ENCODE measurements at places on chromosomes 1 and 21.

GRCh38 chr21:33434770-33435360, 31.7 kb downstream of the IFNGR2 start:
- H3K36me3 ChIP-seq, result no peaks in the 10 kb centered on the region
- H3K4me1 ChIP-seq, result no peaks in the 10 kb centered on the region
- H3K27me3 ChIP-seq, result no peaks in the 10 kb centered on the region
- no peak overlapping the region for H3K4me3 ChIP-seq

DNA sequence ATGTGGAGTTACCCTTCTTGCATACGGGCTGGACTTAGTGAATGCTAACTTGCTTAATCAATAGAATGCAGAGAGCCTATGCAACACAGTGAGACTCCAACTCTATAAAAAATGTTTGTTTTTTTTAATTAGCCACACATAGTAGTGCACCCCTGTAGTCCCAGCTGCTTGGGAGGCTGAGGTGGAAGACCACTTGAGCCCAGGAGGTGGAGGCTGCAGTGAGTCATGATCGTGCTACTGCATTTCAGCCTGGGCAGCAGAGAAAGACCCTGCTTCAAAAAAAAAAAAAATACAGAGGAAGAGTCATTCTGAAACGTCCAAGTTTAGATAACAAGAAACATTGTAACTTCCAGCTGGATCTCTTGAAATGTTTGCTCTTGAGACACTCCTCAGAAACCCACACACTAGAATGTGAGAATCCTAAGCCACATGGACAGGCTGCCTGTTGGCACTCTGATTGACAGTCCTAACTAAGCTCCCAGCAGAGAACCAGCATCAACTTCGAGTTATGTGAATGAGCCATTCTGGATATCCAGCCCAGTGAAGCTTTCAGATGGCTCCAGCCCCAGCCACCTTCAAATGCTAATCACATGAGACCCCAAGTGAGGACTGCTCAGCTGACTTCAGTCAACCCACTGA, 20.0 kb upstream of the CAP1 start:
- H3K4me3 ChIP-seq, result no peak overlapping the region
- no peaks in the 10 kb centered on the region for H3K4me1 ChIP-seq
- no peaks in the 10 kb centered on the region for H3K27me3 ChIP-seq
- no peak for DNase-seq
- no peak overlapping the region for H3K27ac ChIP-seq
- no peaks in the 10 kb centered on the region for H3K36me3 ChIP-seq

DNA sequence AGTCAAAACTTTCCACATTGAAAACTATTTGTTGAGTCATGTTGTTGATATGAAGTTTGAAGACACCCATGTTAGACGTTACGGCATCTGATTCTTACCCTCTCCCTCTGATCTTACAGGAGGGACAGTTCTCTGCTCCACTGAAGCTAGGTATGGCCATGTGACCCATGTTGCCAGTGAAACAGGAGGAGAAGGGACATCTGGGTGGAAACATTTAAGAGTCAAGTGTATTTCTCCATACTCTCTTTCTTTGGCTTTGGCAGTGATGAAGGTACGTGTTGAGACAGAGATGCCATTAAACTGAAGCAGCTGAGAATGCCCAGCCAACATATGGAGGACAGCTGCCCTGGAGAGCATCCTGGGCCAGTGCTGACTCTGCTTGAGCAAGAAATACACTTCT, 198.4 kb upstream of the PTGFR start:
- H3K4me1 ChIP-seq, result no peaks in the 10 kb centered on the region
- no peak for DNase-seq
- no peaks in the 10 kb centered on the region for H3K27me3 ChIP-seq

DNA sequence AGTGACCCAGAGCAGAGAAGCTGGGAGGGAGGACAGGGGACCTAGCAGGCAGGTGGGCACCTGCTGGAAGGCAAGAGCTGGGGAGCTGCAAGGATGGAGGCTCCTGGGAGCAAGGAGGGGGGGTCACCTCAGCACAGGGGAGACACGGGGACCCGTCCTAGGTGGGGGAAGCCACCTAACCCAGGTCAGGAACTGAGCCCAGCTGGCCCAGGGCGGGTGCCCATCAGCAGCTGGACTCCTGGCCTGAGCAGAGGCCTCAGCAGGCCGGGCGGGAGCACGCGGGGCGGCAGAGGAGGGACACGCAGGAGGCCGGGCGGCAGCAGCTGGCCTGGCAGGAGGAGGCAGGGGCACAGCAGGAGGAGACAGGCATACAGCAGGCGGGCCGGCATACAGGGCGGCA, 949 bp downstream of the KRTAP10-1 start:
- no peaks in the 10 kb centered on the region for H3K36me3 ChIP-seq
- no peaks in the 10 kb centered on the region for H3K4me1 ChIP-seq
- no peaks in the 10 kb centered on the region for H3K27me3 ChIP-seq
- H3K27ac ChIP-seq, result no peak overlapping the region
- DNase-seq, result no peak

DNA sequence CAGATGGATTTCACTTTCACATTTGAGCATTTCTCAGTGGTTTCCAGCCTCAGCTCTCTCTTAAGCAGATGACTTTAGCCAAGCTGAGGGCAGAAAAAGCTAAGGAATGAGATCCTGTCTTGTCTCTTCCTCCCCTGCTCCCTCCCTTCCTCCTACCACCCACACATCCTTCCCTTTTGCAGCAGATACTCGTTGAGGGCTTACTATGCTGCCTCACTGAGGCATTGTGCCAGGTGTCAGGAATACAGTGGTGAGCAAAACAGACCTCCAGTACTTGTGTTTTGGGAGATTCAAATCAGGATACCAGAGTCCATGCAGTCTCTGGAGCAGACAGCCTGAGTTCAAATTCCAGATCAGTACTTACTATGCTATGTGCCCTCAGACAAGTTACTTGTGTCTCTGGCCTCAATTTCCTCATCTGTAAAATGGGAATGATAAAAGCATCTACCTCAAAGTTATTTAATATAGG, 43.2 kb downstream of the KIF26B start:
- H3K4me1 ChIP-seq, result peaks cover 2% of the 10 kb centered on the region
- no peak for DNase-seq
- H3K27me3 ChIP-seq, result no peaks in the 10 kb centered on the region
- H3K4me3 ChIP-seq, result no peak overlapping the region
- H3K36me3 ChIP-seq, result no peaks in the 10 kb centered on the region

GRCh38 chr1:48853006-48853405, 76.3 kb upstream of the BEND5 start:
- H3K36me3 ChIP-seq, result no peaks in the 10 kb centered on the region
- no peaks in the 10 kb centered on the region for H3K4me1 ChIP-seq
- H3K27me3 ChIP-seq, result no peaks in the 10 kb centered on the region
- DNase-seq, result no peak
- no peak overlapping the region for H3K27ac ChIP-seq

GRCh38 chr1:68198752-68199151, 33.6 kb downstream of the WLS start:
- no peak overlapping the region for H3K27ac ChIP-seq
- peaks cover 3% of the 10 kb centered on the region for H3K4me1 ChIP-seq
- H3K4me3 ChIP-seq, result no peak overlapping the region
- no peak for DNase-seq
- no peaks in the 10 kb centered on the region for H3K36me3 ChIP-seq
- no peaks in the 10 kb centered on the region for H3K27me3 ChIP-seq

DNA sequence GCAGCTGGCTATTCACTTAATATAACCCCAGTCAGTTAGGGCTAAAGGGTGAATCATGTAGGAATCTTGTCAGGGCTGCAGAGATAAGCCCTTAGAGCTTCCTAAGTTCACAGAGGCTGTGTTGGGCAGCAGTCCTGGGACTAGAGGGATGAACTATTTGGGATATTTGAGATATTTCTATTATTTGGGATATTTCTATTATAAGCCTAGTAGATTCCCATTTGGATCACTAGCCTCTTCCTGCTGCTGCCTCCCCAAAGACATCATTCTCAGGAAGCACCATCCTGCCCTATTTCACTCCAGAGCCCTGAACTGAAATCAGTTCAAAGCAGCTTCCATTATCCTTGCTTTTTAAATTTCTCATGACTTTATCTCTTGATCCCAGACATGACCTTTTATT, 501.3 kb downstream of the NUF2 start:
- H3K27me3 ChIP-seq, result no peaks in the 10 kb centered on the region
- no peaks in the 10 kb centered on the region for H3K36me3 ChIP-seq
- H3K4me3 ChIP-seq, result no peak overlapping the region
- no peak overlapping the region for H3K27ac ChIP-seq
- DNase-seq, result no peak
- no peaks in the 10 kb centered on the region for H3K4me1 ChIP-seq

DNA sequence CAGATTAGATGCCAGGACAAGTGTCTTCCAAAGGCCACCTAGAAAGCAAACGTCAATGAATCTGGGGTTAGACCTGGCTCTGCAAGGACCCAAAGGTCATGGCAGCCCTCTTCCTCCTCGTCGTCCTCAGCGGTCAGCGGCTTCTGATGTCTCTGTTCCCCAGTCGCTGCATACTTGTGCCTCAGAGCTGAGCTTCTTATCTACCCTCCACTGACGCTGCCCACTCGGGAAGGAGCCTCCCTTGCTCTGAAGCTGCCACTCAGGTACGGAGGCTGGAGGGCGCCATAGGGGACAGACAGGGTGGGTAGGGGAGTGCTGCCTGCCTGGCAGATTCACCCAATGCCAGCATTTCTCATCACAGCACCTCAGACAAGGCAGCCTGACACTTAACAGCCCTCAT, 11.4 kb upstream of the UMODL1 start:
- no peaks in the 10 kb centered on the region for H3K4me1 ChIP-seq
- H3K36me3 ChIP-seq, result no peaks in the 10 kb centered on the region
- DNase-seq, result no peak
- H3K27me3 ChIP-seq, result no peaks in the 10 kb centered on the region
- no peak overlapping the region for H3K27ac ChIP-seq

DNA sequence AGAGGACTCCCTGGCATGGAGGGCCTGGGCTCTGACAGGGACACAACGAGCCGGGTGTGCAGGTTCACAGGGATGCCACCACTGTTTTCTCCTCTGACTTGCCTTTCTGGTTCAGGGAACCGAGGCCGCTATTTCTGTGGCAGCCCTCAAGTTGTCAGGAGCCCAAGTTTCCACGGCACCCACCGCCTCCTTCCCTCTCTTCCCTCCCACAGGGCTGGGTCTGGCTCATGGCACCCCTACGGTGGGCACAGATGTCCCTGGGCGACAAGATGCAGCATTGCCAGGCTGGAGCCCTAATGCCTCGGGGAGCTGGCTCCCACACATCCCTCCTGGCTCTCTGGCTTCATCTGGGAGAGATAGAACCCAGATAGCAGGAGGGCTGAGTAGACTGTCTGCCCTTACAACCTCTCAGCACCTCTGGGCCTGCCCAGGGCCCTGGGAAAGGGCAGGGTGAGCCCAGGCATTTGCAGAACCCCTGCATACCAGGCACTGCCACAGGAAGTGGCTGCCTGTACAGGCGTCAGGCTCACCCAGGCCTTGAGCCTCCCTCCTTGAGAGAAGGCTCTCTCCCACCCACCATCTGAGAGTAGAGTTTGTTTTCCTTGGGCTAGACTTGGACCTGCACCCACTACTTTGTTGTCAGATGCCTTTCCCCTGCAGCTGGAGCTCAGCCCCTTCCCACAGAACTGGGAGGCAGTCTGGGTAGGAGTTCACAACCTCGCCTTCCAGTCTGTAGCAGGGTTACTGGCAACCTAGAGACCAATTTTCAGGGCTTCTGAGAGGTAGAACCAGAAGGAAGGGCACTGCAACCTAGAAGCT, 20.5 kb downstream of the KCNC4 start:
- DNase-seq, result no peak
- H3K27me3 ChIP-seq, result no peaks in the 10 kb centered on the region
- H3K4me3 ChIP-seq, result no peak overlapping the region
- no peak overlapping the region for H3K27ac ChIP-seq

DNA sequence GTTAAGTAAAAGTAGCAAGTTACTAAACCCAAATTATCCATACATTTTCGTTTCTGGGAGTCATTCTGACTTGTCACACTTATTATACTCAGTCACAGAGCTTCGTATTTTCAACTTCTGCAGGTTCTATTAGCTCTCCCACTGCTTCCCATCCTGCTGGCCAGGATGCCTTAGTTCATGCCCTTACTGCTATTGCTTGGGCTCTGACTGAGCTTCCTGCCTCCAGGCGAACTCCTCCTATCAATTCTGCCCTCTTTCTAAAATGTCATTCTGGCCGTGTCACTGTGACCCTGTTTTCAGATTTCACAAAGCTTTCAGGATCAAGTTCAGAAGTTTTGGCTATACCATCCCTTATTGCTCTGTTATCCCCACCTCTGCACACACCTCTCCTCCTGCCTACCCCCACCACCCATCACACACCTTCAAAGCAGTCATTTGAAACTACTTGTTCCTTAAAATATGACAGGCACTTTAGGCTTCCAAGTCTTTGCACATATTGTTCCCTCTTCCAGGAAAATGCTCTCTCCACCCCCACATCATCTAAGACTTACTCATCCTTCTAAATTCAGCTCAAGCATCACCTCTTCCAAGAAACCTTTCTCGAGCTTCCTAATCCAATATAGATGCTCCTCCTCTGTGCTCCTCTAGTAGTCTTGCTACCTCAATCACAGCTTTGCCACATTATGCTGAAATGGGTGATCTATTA, 278.0 kb downstream of the BRINP2 start:
- no peaks in the 10 kb centered on the region for H3K4me1 ChIP-seq
- no peaks in the 10 kb centered on the region for H3K36me3 ChIP-seq
- DNase-seq, result no peak
- H3K4me3 ChIP-seq, result no peak overlapping the region
- no peak overlapping the region for H3K27ac ChIP-seq
- no peaks in the 10 kb centered on the region for H3K27me3 ChIP-seq

GRCh38 chr1:24968941-24969585, 39.0 kb upstream of the RUNX3 start:
- no peaks in the 10 kb centered on the region for H3K36me3 ChIP-seq
- no peak overlapping the region for H3K4me3 ChIP-seq
- no peaks in the 10 kb centered on the region for H3K27me3 ChIP-seq

DNA sequence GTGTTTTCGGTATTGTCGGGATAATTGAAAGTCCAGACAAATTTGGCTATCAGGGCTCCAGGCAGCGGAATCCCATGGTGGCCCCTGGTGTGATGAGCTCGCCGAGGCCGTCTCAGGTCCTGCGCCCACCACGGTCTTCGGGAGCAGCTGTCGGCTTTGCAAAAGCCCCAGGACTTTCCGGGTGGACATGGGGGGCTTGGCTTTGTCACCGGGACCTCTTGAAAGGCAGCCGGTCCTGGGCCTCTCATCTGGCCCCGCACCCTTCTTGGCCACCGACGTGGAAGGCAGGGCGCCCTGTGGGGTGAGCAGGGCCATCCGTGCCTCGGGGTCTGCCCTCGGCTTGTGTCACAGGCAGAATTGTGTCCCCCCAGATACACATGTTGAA, 87.1 kb upstream of the ACTRT2 start:
- no peaks in the 10 kb centered on the region for H3K36me3 ChIP-seq
- H3K4me1 ChIP-seq, result no peaks in the 10 kb centered on the region
- H3K4me3 ChIP-seq, result no peak overlapping the region
- no peak for DNase-seq
- H3K27me3 ChIP-seq, result no peaks in the 10 kb centered on the region
- H3K27ac ChIP-seq, result no peak overlapping the region

- no peak overlapping the region for H3K4me3 ChIP-seq
- no peak overlapping the region for H3K27ac ChIP-seq
- no peaks in the 10 kb centered on the region for H3K27me3 ChIP-seq
- no peak for DNase-seq
Observed at GRCh38 chr1:86972262-86972661, 57.8 kb downstream of the HS2ST1 start.

GRCh38 chr1:4699376-4700301, 45.2 kb downstream of the AJAP1 start:
- H3K4me3 ChIP-seq, result no peak overlapping the region
- no peaks in the 10 kb centered on the region for H3K4me1 ChIP-seq
- no peaks in the 10 kb centered on the region for H3K36me3 ChIP-seq
- no peaks in the 10 kb centered on the region for H3K27me3 ChIP-seq

All from ovary (tissue), 10 donors.